ENCODE measurements at places on chromosomes 7 and 10.
A peak's percentile ranks its signal among the peaks of the same experiment; 100 is the strongest.

DNA sequence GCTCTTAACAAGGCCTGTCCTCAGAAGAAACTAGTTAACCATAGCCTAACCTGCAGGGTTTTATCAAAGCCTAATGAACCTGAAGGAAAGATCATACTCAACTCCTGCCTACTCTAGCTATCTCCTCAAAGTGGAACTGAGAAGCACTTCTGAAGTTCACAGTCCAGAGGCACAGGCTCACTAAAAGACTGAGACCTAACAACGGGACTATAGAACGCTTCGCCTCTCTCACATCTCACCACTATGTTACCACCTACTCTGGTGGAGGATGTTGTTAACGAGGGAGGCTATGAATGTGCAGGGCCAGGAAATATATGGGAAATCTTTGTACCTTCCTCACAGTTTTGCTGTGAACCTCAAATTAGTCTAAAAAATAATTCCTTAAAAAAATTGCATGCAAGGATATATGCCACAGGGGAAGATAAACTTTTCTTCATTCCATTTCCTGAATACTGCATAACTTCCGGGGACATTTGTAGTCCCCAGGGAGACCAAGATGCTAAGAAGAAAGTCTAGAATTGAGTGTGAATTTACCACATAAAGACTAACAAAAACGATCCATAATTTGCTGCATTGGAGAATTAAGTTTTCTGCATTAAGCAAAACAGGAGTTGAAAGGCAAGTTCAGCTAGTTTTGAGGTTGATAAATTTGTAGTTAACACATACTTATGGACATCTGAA, 21.6 kb downstream of the LIPJ start:
- DNase-seq, result no peak

DNA sequence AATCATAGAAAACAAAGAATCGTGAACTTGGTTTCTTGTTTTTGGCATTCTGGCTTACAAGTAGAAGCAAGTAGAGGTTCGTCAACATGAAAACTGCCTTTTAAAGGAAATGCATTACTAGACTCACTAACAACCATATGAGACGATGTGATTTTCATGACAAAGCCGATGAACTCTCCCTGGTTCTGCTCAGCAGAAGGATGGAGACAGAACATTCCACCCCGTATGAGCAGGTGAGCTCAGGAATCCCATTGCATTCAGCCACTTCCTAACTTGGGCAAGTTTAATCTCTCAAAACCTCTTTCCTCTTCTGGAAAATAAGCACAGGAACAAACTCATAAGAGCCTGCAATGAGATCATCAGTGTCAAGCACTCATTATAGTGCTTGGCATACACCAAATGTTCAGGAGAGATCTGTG, 57.4 kb upstream of the SVIL start:
- DNase-seq, result no peak

GRCh38 chr7:128115336-128115820, 84.1 kb upstream of the LRRC4 start:
- DNase-seq, result no peak

DNA sequence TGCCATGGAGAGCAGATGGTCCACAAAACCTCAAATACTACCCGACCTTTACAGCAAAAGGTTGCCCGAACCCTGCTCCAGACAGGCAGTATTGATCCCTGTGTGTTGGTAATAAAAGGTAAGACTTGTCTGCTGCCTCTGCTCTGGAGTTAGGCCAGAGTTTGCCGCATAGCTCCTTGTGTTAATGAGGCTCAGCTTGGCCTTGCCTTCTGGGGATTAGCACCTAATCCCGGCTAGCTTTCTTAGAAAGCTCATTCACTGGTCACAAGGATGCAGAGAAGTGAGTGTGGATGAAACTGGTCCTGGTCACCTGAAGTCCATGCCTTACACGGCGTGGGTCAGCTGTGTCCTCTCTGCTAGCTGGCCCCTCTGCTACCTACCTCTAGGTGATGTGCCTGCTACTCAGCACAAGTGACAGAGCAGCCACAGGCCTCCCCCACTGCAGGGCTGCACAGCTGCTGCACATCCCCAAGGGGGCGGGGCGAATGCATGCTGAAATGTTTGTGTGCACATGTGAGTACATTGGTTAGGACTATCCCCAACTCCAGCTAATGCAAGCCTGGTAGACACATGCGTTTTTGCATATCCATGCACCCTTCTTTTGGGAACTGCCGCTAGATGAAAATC, 31.7 kb upstream of the SYPL1 start:
- DNase-seq, result no peak

- no peak for DNase-seq
These were observed 57.0 kb downstream of the PRKAG2 start for GRCh38 chr7:151819866-151820265.

DNA sequence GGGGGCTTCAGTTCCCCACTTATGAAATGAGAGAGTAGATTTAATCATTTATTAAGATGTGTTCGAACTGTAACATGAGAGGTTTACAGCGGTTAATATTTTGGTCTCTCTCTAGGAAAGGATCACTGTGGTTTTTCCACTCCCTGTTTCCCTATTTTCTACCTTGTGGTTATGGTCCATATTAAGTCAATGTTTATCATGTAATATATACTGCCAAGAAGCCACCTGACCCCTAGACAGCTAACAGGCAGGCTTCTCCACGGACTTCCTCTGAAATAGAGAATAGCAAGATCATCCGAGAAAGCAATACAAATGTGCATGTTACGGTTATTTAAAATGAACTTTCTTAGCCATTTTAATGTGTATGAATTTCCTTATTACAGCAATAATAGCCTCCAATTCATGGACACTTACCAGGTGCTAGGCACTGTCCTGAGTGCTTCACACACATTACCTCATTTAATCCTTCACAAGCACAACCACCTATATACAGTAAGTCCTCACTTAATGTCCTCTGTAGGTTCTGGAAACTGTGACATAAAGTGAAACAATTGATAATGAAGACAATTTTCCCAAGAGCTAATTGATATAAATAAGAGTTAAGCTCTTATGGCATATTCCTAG, 835 bp upstream of the COL28A1 start:
- no peak for DNase-seq

DNA sequence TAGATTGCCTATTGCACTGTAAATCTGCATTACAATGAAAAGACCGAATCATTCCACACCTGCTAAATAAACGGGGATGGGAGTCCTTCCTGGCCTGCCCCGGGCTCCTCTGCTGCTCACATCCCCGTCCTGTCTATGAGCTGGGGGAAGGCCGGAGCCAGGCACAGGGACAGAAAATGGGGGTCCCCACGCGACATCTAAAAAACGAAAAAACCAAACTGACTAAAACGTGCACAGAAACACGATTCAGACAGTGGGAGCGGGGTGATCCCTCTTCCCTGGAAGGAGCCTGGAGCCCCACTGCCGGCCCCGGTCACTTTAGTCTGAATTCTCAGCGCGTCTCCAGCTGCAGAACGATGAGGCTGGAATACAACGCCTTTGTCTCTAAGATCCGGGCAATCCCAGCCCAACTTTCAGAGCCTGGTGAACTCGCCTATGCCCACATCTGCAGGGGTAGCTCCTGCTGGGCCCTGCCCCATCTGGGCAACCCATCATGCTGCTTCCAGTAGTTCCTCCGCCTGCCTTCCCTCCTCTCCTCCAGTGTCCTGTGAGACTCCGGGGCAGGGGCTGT, 78.0 kb downstream of the ADARB2 start:
- DNase-seq, result no peak

GRCh38 chr7:80272560-80273239, 138.1 kb downstream of the GNAI1 start:
- DNase-seq, result no peak

DNA sequence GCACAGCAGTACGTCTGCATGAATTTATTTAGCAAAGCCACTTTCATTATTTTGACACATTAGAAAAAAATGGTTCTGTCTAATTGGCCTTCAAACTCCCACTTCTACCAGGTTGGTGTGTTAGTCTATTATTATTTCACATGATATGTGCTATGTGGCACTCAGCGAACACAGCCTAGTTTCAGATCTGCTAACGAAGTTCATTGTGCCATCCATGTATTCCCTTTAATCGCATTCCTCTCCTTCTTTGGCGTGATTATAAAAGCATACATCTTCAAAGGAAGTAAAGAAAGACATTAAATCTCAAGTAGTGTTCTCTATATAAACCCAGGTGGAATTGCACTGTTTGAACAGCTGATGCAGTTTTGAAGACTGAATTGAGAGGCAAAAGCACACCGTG, 96.4 kb upstream of the CACNA2D1 start:
- no peak for DNase-seq

- DNase-seq, result no peak
These were observed 347 bp upstream of the RRP12 start for GRCh38 chr10:97401455-97401919.

GRCh38 chr7:4247106-4247876, 434.8 kb upstream of the FOXK1 start:
- no peak for DNase-seq

- DNase-seq, result no peak
These were observed 46.5 kb downstream of the MCU start for GRCh38 chr10:72738486-72738885.

DNA sequence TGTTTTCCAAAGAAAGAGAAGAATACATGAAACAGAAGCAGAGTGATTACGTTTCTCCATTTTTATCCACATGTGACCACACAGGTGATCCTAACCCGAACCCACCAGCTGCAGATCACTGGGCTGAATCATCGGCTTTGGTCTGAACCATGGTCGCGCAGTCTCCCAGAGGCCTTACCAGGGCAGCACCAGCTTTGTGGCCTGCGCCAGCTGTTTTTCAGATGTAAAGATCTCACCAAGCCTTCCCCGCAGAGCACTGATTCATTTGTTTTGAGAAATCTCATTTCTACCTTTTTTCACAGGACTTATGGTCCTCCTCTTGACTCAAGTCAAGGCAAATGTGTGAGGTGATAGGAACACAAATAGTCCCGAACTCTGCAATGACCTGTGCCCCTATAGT, 207.0 kb upstream of the PPP2R2D start:
- DNase-seq, result no peak

- DNase-seq, result no peak
These were observed 151.6 kb upstream of the STEAP4 start for GRCh38 chr7:88458279-88458678.

- DNase-seq, result no peak
These were observed 786 bp downstream of the TAF3 start for GRCh38 chr10:7819121-7819460.

GRCh38 chr10:119268871-119269506, 61.6 kb downstream of the GRK5 start:
- peak; percentile 86 for DNase-seq

- DNase-seq, result peak; percentile 12
These were observed 52.4 kb upstream of the GTF2IRD1 start for GRCh38 chr7:74401137-74401859.

DNA sequence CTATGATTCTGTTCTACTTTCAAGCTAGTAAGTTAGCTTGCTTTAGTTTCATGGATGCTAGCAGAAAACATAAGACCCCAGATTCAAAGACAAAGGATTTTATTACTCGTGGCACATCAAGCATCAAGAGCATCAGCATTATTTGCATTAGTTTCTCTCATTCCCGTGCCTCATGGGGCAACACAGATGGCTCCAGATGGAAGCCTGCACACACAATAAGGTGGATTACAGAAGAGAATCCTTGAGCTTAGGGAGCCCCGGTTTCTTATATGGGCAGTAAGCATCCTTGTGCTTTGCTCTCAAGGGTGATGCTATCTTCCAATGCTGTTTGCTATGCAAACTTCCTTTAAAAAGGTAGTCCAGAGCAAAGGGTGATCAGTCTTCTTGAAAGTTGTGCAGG, 10.7 kb upstream of the CAPZA2 start:
- no peak for DNase-seq

DNA sequence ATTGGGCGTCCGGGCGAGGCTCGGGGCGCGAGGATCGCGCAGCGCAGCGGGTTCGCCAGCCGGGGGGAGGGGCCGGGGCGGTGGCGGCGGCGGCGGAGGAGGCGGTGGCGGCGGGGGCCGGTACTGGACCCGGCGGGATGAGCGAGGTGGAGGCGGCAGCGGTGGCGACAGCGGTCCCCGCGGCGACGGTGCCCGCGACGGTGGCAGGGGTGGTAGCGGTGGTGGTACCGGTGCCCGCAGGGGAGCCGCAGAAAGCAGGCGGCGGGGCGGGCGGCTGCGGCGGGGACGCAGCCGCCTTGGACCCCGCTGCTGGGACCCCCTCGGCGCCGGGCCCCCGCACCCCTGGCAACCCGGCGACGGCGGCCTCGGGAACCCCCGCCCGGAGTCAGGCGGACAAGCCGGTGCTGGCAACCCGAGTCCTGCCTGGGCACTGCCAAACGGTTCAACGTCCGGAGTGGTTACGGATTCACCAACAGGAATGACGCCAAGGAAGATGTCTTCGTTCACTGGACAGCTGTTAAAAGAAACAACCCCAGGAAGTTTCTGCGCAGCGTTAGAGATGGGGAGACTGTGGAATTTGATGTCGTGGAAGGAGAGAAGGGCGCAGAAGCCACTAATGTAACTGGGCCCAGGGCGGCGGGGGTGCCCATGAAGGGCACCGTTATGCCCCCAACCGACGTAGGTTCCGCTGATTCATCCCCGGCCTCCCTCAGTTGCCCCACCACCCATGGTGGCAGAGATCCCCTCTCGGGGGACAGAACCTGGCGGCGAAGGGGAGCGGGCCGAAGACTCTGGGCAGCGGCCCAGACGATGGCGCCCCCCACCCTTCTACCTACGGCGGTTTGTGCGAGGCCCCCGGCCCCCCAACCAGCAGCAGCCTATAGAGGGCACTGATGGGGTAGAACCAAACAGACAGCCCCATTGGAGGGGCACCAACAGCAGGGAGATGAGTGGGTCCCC, 100.3 kb upstream of the CPXM2 start:
- DNase-seq, result no peak

GRCh38 chr7:154259396-154259795, 207.2 kb downstream of the DPP6 start:
- DNase-seq, result no peak

DNA sequence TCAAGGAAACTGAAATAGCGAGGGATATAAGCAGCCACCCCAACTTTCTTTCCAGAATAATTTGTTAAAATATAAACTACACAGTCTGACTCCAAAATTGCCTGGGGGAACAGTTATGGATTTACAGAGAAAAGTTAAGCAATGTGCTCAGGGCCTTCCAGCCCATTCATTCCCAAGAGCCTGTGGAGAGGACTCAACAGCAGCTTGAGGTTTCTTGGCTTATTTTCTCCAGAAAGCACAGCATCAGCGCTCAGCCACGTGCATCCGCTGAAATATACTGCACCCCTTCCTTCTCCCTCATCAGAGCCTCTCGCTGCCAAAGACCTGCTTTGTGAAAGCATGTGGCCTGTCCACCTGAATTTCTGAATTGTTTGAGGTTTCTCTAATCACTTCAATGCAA, 375.2 kb upstream of the VWC2 start:
- DNase-seq, result no peak

- no peak for DNase-seq
These were observed 229.8 kb downstream of the FGFR2 start for GRCh38 chr10:121368347-121369025.

GRCh38 chr10:119542357-119542987, at the start of gene RGS10:
Gene RGS10 (minus strand): TSS chr10:119542719. CDS start chr10:119542638, 81 bp downstream.
- peak; percentile 66 for DNase-seq

DNA sequence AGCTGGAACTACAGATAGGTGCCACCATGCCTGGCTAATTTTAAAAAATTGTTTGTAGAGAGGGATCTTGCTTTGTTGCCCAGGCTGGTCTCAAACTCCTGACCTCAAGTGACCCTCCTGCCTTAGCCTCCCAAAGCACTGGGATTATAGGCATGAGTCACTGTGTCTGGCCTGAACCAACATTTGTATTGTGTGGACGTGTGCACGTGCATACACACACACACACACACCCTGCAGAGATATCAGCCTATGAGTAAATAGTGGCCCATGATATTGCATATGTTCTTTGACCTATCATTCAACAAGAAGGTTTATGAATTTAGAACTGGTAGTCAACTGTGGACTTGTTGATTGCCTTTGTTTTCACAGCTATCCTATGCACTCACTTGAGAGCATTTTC, 161.6 kb downstream of the BAMBI start:
- no peak for DNase-seq

Measured in T-helper 22 cell (primary cell).